ENCODE measurements at places on chromosomes 7 and 10.

GRCh38 chr7:14073988-14074387, 84.5 kb upstream of the ETV1 start:
- no peak overlapping the region for H3K4me3 ChIP-seq
- H3K27me3 ChIP-seq = no peaks in the 10 kb centered on the region
- DNase-seq = no peak
- H3K36me3 ChIP-seq = no peaks in the 10 kb centered on the region

GRCh38 chr7:150738092-150738491, 874 bp downstream of the GIMAP5 start:
- peaks cover 5% of the 10 kb centered on the region for H3K27me3 ChIP-seq
- peaks cover 4% of the 10 kb centered on the region for H3K4me1 ChIP-seq
- H3K27ac ChIP-seq = peak overlapping the region; percentile 71
- H3K4me3 ChIP-seq = peak overlapping the region; percentile 49
- H3K36me3 ChIP-seq = no peaks in the 10 kb centered on the region
- DNase-seq = no peak

DNA sequence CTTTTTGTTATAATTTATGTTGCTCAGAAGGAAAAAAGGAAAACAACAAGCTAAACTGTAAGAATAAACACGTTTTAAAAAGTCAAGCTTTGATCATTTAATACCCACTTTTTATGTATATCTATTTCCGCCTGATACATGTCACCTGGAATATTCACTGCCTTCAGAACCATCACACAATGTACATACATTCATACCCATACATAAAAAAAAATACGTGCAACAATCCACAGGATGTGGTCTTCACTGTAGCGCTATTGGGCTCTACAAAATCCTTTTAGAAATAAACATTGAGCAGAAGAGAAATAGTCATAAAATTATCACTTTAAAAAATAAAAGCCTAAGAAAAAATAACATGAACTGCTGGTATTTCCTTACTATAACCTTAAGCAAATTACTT, 1078.9 kb upstream of the LRRTM3 start:
- no peak overlapping the region for H3K4me3 ChIP-seq
- DNase-seq = no peak
- H3K4me1 ChIP-seq = no peaks in the 10 kb centered on the region
- no peaks in the 10 kb centered on the region for H3K27me3 ChIP-seq

GRCh38 chr7:116851671-116852070, 10.7 kb upstream of the CAPZA2 start:
- DNase-seq = no peak
- H3K4me1 ChIP-seq = no peaks in the 10 kb centered on the region
- no peak overlapping the region for H3K4me3 ChIP-seq
- H3K27me3 ChIP-seq = no peaks in the 10 kb centered on the region
- no peaks in the 10 kb centered on the region for H3K36me3 ChIP-seq

GRCh38 chr7:16710651-16711050, 42.9 kb upstream of the TSPAN13 start:
- no peaks in the 10 kb centered on the region for H3K4me1 ChIP-seq
- H3K27me3 ChIP-seq = no peaks in the 10 kb centered on the region
- H3K36me3 ChIP-seq = peaks cover 24% of the 10 kb centered on the region
- DNase-seq = no peak
